ENCODE measurements at places on chromosomes 11 and 22. TPM values are rescaled to one million over a fixed set of nuclear protein-coding genes. Genes with fewer than 3 reads are reported as not detected.

SYNGR1 gene
- 12.3 TPM for total RNA-seq

USP2 gene
- total RNA-seq, result 6.6 TPM

NPAS4 gene
- 0.35 TPM for total RNA-seq

FGF4 gene
- total RNA-seq, result 9.2 TPM

ACRV1 gene
- total RNA-seq, result not detected

TREH gene
- total RNA-seq, result not detected

RAB3IL1 gene
- 2.7 TPM for total RNA-seq

SLC39A13 gene
- total RNA-seq, result 32.7 TPM

CD3E gene
- total RNA-seq, result not detected

OR4A16 gene
- not detected for total RNA-seq

- H3K4me1 ChIP-seq, result no peaks in the 10 kb centered on the region
- no peak overlapping the region for H3K27ac ChIP-seq
- no peak for DNase-seq
- H3K36me3 ChIP-seq, result no peaks in the 10 kb centered on the region
Measured at GRCh38 chr11:25655636-25656035, 676.3 kb upstream of the ANO3 start.

GRCh38 chr11:74185695-74186094, 14.6 kb downstream of the PPME1 start:
- H3K36me3 ChIP-seq, result no peaks in the 10 kb centered on the region
- DNase-seq, result no peak

- no peak for DNase-seq
- no peak overlapping the region for H3K27ac ChIP-seq
- H3K4me3 ChIP-seq, result no peak overlapping the region
- peaks cover 14% of the 10 kb centered on the region for H3K4me1 ChIP-seq
- no peaks in the 10 kb centered on the region for H3K36me3 ChIP-seq
Measured at GRCh38 chr22:30291058-30291892, 2.0 kb upstream of the CASTOR1 start.

DNA sequence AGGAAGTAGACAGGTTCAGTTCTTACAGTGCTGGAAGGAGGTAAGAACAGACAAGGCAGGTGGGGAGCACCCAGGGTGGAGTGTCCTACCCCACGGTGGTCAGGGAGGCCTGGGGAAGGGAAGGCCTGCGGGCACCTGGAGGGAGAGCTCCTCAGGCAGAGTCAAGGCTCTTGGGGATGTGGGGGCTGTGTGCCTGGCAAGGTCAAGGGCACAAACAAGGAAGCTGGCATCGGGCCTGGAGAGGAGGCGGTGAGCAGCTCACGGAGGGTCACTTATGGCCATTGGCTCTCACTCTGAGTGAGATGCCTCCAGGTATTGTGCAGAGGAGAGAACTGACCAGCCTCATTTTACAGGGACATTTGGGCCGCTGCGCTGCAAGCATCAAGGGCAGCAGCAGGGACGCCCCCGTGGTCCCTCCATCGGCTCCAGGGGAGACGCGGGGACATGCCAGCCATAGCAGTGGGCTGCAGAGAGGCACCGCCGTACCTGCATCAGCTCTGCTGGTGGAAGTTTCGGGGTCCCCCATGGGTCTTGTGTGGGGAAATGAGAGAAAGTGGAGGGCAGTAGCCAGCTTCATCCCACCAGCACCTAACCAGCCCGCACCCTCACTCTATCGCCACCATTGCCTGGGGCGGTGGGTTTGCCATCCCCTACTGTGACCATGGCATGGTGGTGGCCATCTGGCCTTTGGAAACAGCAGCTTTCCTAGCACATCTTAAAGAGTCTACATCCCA, 37.5 kb upstream of the RTL6 start:
- H3K4me3 ChIP-seq, result no peak overlapping the region
- no peaks in the 10 kb centered on the region for H3K27me3 ChIP-seq
- no peaks in the 10 kb centered on the region for H3K36me3 ChIP-seq
- no peak for DNase-seq
- no peaks in the 10 kb centered on the region for H3K4me1 ChIP-seq

DNA sequence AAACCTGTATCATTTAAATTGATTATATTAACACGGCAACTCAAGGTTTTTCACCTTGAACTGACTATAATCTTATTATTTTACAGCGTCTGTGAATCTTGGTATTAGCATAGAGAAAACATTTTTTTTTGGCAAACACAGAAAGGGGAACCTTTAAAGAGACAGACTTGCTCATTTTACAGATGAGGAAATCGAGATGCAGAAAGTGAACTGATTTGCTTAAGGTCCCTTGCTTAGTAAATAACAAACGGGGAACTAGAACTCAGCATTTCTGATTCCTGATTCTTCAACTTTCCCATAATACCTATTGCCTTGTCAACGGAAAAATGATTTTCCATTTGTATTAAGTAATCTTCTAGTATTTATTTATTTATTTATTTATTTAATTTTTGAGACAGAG, 33.2 kb upstream of the CECR2 start:
- no peaks in the 10 kb centered on the region for H3K27me3 ChIP-seq
- peaks cover 5% of the 10 kb centered on the region for H3K4me1 ChIP-seq
- H3K4me3 ChIP-seq, result no peak overlapping the region
- no peak for DNase-seq

DNA sequence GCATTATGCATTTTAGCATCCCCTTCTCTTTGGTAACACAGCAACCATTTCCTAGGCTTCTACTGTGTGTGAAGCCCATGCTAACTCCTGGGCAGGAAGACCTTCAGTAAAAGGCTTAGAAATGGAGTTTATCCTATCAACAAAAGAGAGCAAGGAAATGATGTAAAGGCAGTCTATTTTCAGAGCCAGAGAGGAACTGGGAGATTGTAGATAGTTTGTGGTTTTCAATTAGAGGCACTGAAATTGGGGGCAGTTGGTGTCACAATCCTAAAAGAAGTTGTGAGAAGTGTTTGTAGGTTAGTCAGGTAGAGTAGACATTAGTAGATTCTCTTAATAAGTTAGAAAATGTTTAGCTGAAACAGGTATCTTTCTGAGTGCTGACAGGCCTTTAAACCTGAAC, 7.1 kb downstream of the ACAD8 start:
- H3K4me1 ChIP-seq, result 0 out of 2 replicates have a peak, but pooled peaks cover 2% of the 10 kb centered on the region
- no peaks in the 10 kb centered on the region for H3K27me3 ChIP-seq
- DNase-seq, result no peak
- peaks cover 49% of the 10 kb centered on the region for H3K36me3 ChIP-seq
- H3K4me3 ChIP-seq, result no peak overlapping the region

GRCh38 chr11:117639601-117640000, 157.4 kb downstream of the DSCAML1 start:
- no peaks in the 10 kb centered on the region for H3K27me3 ChIP-seq
- no peaks in the 10 kb centered on the region for H3K36me3 ChIP-seq
- H3K4me1 ChIP-seq, result no peaks in the 10 kb centered on the region
- H3K27ac ChIP-seq, result no peak overlapping the region
- DNase-seq, result no peak
- no peak overlapping the region for H3K4me3 ChIP-seq

- no peaks in the 10 kb centered on the region for H3K4me1 ChIP-seq
- no peaks in the 10 kb centered on the region for H3K36me3 ChIP-seq
- no peak overlapping the region for H3K27ac ChIP-seq
- no peak overlapping the region for H3K4me3 ChIP-seq
- DNase-seq, result no peak
Measured at GRCh38 chr11:67347964-67348749, 5.2 kb downstream of the POLD4 start.

- no peak overlapping the region for H3K4me3 ChIP-seq
- no peaks in the 10 kb centered on the region for H3K4me1 ChIP-seq
- H3K36me3 ChIP-seq, result no peaks in the 10 kb centered on the region
- no peaks in the 10 kb centered on the region for H3K27me3 ChIP-seq
- no peak overlapping the region for H3K27ac ChIP-seq
Measured at GRCh38 chr11:75800136-75800675, 14.8 kb upstream of the UVRAG start.

DNA sequence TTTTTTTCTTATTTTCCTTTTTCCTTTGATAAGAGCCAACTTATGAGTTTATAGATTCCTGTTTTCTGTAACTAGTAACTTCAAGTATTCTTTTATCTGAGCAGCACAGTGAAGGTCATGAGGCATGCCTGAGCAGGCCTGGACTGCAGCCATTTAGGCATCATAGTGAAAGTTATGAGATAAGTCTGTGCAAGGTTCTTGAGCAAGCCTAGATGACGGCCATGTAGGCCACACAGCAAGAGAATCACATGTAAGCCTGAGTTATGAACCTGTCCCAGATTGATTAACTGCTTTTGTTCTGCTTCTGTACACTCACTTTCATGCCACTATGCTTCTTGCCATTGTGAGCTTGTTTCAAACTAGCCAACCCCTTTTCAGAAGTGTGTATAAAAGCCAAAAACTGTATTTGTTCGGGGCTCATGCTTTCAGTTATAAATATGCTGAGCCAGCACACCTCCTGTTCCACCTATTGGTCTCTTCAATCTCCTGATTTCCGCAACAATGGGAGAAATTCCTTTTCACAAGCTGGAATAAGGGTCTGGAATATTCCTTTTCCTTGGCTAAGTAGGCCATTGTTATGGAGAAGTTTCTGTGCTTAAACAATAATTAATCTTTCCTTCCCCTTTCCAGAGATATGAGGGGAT, 745.7 kb downstream of the FAM181B start:
- DNase-seq, result no peak
- peaks cover 12% of the 10 kb centered on the region for H3K36me3 ChIP-seq
- no peaks in the 10 kb centered on the region for H3K4me1 ChIP-seq
- H3K27me3 ChIP-seq, result no peaks in the 10 kb centered on the region
- H3K4me3 ChIP-seq, result no peak overlapping the region

- peaks cover 10% of the 10 kb centered on the region for H3K4me1 ChIP-seq
- H3K27ac ChIP-seq, result peak overlapping the region; percentile 98
- peak overlapping the region; percentile 92 for H3K4me3 ChIP-seq
- peak; percentile 93 for DNase-seq
- peaks cover 21% of the 10 kb centered on the region for H3K27me3 ChIP-seq
Measured at GRCh38 chr11:12377824-12378593, 638 bp downstream of the PARVA start.

GRCh38 chr11:134333946-134334345, 2.2 kb downstream of the GLB1L2 start:
- no peak overlapping the region for H3K4me3 ChIP-seq
- H3K4me1 ChIP-seq, result peaks cover 17% of the 10 kb centered on the region
- no peak for DNase-seq
- H3K27ac ChIP-seq, result no peak overlapping the region

GRCh38 chr11:80970037-80970436, 1529.2 kb upstream of the TENM4 start:
- no peaks in the 10 kb centered on the region for H3K4me1 ChIP-seq
- no peak overlapping the region for H3K4me3 ChIP-seq
- H3K27ac ChIP-seq, result no peak overlapping the region
- no peaks in the 10 kb centered on the region for H3K27me3 ChIP-seq

DNA sequence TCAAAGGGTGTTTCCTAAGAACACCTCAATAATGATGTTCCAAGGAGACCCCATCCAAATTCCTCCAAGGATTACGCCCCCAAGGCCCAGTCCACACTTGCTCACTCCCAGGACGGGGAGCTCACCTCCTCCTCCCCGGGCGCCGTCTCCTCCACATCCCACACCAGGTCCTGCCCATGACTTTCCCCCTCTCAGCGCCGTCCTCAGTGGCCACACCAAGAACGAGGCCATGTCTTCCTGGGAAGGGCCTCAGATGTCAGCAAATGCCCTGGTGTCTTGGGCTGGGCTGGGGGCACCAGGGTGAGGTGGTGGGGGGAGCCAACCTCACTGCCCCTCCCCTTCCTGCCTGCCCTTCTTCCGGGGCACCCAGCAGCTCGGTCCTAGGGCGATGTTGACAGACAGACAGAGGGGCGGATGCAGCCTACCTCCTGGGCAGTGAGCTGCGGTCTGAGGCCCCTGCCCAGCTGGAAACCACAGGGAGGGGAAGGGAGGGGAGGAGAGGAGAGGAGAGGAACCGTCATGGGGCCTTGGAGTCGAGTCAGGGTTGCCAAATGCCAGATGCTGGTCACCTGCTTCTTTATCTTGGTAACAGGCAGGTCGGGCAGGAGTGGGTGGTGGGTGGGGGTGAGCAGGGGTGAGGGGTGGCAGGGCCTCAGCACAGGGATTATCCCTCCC, at the start of the genes C11orf21 and TSPAN32:
TSS of gene C11orf21 (minus strand) at position 288 of the 675 bp plus-strand sequence. CDS start at position 178, 110 bp downstream.
TSS of gene TSPAN32 (plus strand) at position 383 of the 675 bp plus-strand sequence. CDS start at position 520, 137 bp downstream.
- H3K27ac ChIP-seq, result no peak within 1 kb of the TSS
- no peak for DNase-seq
- H3K4me1 ChIP-seq, result no peaks in the 10 kb centered on the region
- no peaks in the 10 kb centered on the region for H3K27me3 ChIP-seq
- H3K4me3 ChIP-seq, result no peak within 1 kb of the TSS
- no peaks in the 10 kb centered on the region for H3K36me3 ChIP-seq

DNA sequence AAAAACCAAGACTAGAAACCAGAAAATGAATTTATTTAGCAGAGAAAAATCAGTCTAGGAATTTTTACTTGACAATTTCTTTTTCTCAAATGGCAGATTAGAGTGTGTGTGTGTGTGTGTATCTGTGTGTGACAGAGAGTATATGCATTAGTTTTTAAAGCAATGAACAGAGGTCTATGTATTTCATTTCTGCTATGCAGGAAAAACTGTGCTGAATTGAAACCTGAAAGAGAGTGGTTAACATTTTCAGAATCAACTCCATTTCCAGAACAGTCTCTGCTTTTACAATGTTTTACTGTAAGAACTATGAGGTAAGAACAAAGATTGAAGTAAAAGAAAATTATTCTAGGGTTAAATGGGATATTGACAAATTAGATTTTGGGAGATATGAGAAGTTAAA, 114.8 kb downstream of the GRM5 start:
- H3K4me1 ChIP-seq, result 0 out of 2 replicates have a peak, but pooled peaks cover 3% of the 10 kb centered on the region
- H3K36me3 ChIP-seq, result no peaks in the 10 kb centered on the region
- H3K27ac ChIP-seq, result no peak overlapping the region
- no peak for DNase-seq

GRCh38 chr11:19660076-19660475, 52.6 kb upstream of the NAV2 start:
- H3K27ac ChIP-seq, result no peak overlapping the region
- peaks cover 2% of the 10 kb centered on the region for H3K4me1 ChIP-seq
- no peak overlapping the region for H3K4me3 ChIP-seq

- DNase-seq, result no peak
- H3K4me3 ChIP-seq, result no peak overlapping the region
- H3K4me1 ChIP-seq, result 0 out of 2 replicates have a peak, but pooled peaks cover 9% of the 10 kb centered on the region
- no peak overlapping the region for H3K27ac ChIP-seq
- no peaks in the 10 kb centered on the region for H3K36me3 ChIP-seq
Measured at GRCh38 chr22:25668437-25668836, 73.6 kb upstream of the MYO18B start.

- no peak for DNase-seq
- H3K4me3 ChIP-seq, result no peak overlapping the region
- H3K36me3 ChIP-seq, result peaks cover 44% of the 10 kb centered on the region
- H3K4me1 ChIP-seq, result no peaks in the 10 kb centered on the region
Measured at GRCh38 chr11:125572916-125573315, 3.6 kb downstream of the EI24 start.

- H3K27ac ChIP-seq, result no peak overlapping the region
- peak overlapping the region; percentile 72 for H3K4me3 ChIP-seq
- no peaks in the 10 kb centered on the region for H3K36me3 ChIP-seq
- peak; percentile 54 for DNase-seq
- H3K27me3 ChIP-seq, result peaks cover 80% of the 10 kb centered on the region
- H3K4me1 ChIP-seq, result peaks cover 25% of the 10 kb centered on the region
Measured at GRCh38 chr11:76209973-76210930, 4.0 kb upstream of the WNT11 start.

GRCh38 chr11:105027678-105028077, 4.7 kb upstream of the CASP5 start:
- no peak overlapping the region for H3K4me3 ChIP-seq
- DNase-seq, result no peak
- H3K36me3 ChIP-seq, result no peaks in the 10 kb centered on the region
- no peaks in the 10 kb centered on the region for H3K27me3 ChIP-seq
- H3K4me1 ChIP-seq, result no peaks in the 10 kb centered on the region
- H3K27ac ChIP-seq, result no peak overlapping the region

All from GM23338 (cell line).